ENCODE measurements at places on chromosomes 4 and X. TPM values are rescaled to one million over a fixed set of nuclear protein-coding genes. Genes with fewer than 3 reads are reported as not detected.

DNA sequence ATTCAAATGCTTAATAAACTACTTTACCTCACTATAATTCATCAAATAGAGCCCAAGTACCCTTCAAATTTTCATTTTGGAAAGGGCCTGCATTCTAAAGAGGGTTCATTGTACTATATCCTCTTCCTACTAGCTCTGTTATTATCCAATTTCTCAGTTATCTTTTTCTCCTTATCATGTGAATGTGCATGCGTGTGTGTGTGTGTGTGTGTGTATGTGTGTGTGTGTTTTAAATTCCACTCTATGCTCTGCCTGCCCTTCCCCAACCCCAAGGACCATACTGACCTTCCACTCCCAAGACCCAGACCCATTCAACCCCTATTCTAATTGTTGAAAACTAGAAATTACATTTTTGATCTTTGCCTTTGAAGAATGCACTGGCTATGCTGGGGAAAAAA is 33.3 kb downstream of the CASK start:
- H3K36me3 ChIP-seq: peaks cover 32% of the 10 kb centered on the region
- no peak overlapping the region for H3K27ac ChIP-seq
- H3K4me1 ChIP-seq: peaks cover 5% of the 10 kb centered on the region
- DNase-seq: no peak

SOD3 gene
- total RNA-seq: not detected

DNA sequence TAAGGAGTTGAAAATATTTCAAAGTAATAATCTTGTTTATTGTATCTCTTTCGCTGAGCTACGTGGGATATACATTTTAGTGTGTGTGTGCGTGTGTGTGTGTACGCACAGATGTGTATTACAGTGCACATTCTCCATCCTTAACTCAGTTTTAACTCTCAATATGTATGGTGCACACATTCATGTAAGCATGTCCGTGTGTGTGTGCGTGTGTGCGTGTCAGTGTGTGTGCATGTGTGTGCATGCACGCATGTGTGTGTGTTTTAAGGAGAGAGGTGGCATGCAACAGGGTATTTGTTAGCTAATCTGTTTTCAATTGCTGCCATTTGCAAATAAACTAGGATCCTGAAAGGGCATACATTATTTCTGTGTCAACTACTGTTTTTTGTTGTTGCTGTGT is 264.9 kb upstream of the CXorf51A start:
- no peaks in the 10 kb centered on the region for H3K36me3 ChIP-seq
- no peak for DNase-seq
- H3K4me1 ChIP-seq: no peaks in the 10 kb centered on the region
- no peaks in the 10 kb centered on the region for H3K27me3 ChIP-seq

DNA sequence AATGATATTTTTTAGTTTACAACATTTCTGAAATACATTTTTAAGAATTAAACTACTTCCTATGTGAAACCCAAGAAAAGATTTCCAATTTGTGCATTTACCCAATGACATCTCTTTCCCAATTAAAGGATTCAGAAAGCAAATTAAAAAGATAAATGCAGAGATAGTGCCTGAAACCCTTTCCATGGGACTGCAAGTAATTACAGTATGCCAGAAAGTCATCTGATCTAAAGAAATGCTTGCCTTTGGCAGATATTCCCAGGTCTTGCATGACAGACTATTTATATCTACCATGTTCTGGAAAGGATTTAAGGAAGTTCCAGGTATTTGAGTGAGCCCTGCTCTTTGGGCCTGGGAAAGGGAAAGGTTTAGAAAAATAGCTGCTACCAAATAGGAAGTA is 41.6 kb upstream of the CXorf38 start:
- H3K4me3 ChIP-seq: no peak overlapping the region
- H3K27me3 ChIP-seq: no peaks in the 10 kb centered on the region
- peaks cover 3% of the 10 kb centered on the region for H3K4me1 ChIP-seq
- no peak overlapping the region for H3K27ac ChIP-seq

TASL gene
- total RNA-seq: 5.1 TPM

CFAP299 gene
- not detected for total RNA-seq

SMIM10L2A gene
- 1.2 TPM for total RNA-seq

ARSJ gene
- not detected for total RNA-seq

GRCh38 chrX:11380187-11380844 is 87.1 kb downstream of the AMELX start:
- no peaks in the 10 kb centered on the region for H3K27me3 ChIP-seq
- H3K27ac ChIP-seq: no peak overlapping the region
- H3K4me3 ChIP-seq: no peak overlapping the region
- no peaks in the 10 kb centered on the region for H3K36me3 ChIP-seq
- no peaks in the 10 kb centered on the region for H3K4me1 ChIP-seq

NXF2 gene
- total RNA-seq: not detected

DNA sequence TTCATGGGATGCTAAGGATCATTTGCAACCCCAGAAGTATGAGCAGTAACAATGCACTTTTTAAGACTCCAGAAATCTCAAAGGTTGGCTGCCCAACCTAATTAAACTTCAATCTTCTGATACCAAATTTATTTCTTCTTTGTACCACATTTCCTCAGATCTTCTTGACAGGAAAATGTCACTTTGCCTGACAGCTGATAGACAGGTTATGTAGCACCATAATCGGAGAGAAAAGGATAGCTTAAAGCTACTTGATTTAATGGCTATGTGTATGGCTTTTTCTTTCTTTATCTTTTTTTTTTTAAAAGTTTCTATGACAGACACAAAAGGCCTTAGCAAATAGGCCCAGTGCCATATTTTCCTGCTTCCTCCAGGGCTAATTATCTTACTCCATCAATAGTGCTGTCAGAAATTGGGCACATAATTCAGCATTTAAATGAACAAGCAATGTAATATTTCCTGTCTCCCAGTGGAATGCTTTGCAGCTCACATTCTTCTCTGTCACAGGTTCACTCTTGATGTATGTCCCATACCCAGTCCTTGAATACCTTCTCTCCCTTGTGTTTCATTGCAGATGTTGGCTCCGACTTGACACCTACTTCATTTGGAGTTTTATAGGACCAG is 795.7 kb downstream of the ADGRL3 start:
- no peaks in the 10 kb centered on the region for H3K27me3 ChIP-seq
- H3K4me1 ChIP-seq: no peaks in the 10 kb centered on the region
- H3K36me3 ChIP-seq: no peaks in the 10 kb centered on the region
- no peak overlapping the region for H3K4me3 ChIP-seq
- H3K27ac ChIP-seq: no peak overlapping the region

DNA sequence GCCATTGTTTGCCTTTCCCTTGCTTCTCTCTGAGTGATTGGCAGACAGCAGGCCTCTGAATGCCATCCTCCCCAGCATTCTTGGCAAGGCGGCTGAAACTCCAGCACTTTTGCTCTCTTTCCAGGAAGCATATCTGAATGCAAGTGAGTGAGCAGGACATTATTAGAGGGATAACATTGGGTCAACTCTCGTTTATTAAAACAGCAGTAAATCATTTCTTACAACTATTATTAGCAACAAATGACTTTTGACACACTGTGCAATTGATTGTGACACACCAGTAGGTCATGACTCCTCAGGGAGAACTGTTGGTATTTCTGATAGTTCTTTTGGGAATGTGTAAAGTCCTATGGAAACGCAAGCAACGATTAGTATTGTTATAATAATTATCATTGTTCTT is 103.8 kb downstream of the EFNB1 start:
- no peaks in the 10 kb centered on the region for H3K27me3 ChIP-seq
- no peaks in the 10 kb centered on the region for H3K36me3 ChIP-seq
- H3K27ac ChIP-seq: no peak overlapping the region
- no peaks in the 10 kb centered on the region for H3K4me1 ChIP-seq

DNA sequence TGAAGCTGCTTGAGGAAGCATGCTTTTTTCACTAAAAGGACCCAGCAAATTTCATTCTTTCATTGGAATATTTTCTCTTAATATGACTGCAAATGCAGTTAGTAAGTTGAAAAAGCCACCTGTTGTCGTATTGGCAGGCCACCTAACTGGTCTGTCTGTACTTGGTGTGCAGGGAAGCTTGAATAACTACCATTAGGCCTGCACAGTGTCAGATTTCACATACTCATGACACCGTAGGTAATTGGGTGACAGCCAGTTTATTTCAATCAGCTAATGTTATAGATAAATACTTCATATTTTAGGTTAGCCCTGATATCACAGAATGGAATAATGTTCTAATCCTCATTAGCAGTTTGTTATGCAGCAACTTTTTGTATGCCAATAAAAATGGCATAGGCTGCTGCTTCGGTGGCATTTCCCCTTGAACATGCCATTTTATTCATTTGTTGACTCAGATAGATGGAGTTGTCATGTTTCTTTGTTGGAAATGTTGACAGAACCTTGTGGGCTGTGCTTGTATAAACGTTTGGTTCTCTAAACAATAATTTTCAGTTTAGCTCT is 173.7 kb downstream of the RPA4 start:
- no peaks in the 10 kb centered on the region for H3K36me3 ChIP-seq
- H3K4me3 ChIP-seq: no peak overlapping the region
- no peaks in the 10 kb centered on the region for H3K27me3 ChIP-seq
- DNase-seq: no peak

MAGEC2 gene
- not detected for total RNA-seq

DNA sequence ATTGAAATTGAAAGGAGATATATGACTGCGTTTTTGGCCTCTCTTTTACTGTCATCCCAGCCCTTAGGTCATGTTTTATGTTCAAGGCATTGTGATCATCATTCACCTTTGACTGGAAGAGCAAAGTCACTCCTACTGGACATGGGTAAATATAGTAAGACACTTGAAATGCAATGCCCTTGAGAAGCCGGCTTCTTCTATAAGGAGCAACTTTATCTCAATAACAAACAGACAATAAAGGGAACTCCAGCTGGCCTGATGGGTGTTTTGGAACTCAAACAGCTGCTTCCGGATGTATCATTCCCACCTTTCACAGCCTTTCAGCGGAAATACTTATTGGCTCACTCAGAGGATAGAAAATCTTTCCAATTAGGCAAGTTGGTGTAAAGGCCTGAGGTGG is 65.1 kb upstream of the C4orf54 start:
- DNase-seq: no peak
- no peak overlapping the region for H3K27ac ChIP-seq
- no peaks in the 10 kb centered on the region for H3K36me3 ChIP-seq
- peaks cover 10% of the 10 kb centered on the region for H3K27me3 ChIP-seq

GRCh38 chr4:53194727-53195126 is 171.1 kb downstream of the SCFD2 start:
- no peaks in the 10 kb centered on the region for H3K36me3 ChIP-seq
- H3K4me1 ChIP-seq: no peaks in the 10 kb centered on the region
- no peak overlapping the region for H3K27ac ChIP-seq
- no peak overlapping the region for H3K4me3 ChIP-seq
- H3K27me3 ChIP-seq: no peaks in the 10 kb centered on the region
- DNase-seq: no peak

FAM47E gene
- total RNA-seq: not detected

DNA sequence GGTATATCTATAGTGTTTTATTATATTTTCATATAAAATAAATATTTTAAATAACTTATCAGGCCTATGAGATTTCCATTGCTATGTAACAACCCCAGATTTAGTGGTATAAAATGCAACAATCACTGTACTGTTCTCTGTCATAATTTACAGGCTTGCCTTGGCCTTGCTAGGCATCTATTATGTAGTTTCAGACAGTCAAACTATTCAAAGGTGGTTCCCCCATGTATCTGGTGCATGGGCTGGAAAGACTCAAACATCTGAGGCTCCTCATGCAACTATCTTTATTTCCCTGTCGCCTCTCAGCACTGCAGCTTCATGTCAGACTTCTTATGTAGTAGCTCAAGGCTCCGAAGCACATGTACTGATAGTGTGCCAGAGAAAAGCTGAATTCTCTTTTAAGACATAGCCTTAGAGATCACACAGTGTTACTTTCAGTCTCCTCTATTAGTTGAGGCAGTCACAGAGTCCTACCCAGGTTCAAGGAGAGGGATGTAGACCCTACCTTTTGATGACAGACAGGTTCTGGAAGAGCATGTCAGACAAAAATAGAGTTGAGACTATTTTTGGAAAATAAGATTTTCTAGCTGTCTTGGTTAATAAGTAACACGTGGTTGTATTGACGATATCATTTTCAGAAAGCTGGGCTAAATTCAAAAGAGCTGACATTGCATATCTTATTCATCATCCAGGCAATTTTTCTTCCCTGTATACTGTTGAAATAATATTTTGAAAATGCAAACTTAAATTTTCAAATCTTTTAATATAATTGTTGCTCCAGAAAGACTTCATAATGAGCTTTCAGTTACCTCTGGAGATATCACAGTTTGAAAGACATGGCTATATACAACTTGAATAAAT is 19.4 kb downstream of the MTTP start:
- no peaks in the 10 kb centered on the region for H3K4me1 ChIP-seq
- H3K27me3 ChIP-seq: peaks cover 2% of the 10 kb centered on the region

All from activated CD4-positive, alpha-beta T cell treated with anti-CD3 and anti-CD28 coated beads, Interleukin-2, amount 10 ng/mL, durations not matched to agents 24 days and 14 days (primary cell).